SHP77 treated with DMSO at 0.1 percent for 48 hours (cell line): ENCODE measurements at places on chromosomes 3 and 15.

DNA sequence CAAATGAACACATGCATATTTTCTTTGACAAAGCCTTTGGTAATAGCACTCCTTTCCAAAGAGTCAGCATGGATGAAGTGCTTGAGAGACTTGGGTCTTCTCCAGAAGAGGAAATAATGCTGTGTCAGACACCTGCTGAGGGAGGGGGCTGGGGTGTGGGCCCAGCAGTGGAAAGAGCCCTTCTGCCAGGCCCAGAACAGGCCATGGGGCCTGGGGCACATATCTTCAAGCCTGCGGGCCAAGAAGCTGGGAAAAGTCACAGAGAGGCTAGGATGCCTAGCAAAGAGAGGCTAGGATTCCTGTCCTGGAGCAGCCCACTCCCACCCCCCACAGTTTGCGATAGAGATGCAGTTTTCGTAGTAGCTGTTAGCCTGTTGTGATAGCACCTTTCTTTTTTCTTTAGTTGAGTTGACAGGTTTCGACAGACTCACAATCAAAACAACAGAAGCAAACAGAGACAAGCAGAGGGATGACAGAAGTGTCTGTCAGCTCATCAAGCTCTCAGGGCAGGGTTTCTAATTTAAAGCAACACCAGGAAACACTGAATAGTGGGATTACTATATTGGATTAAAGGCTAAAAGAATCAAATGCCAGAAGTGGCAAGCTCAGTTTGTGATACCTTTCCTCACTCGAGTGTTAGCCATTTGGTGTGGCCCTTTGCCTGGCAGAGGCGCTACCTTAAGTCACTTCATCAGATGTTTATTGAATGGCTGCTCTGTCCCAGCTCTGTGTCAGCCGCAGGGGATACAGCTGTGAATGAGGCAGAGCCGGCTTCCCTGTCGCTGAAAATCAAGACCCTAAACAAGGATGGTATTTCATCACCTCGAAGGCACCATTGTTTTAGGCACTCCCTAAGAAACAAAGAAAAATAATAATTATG, 19.0 kb downstream of the CMTM7 start:
- no peak for DNase-seq

GRCh38 chr15:90075420-90076289, 26.6 kb downstream of the IDH2 start:
- DNase-seq: no peak

DNA sequence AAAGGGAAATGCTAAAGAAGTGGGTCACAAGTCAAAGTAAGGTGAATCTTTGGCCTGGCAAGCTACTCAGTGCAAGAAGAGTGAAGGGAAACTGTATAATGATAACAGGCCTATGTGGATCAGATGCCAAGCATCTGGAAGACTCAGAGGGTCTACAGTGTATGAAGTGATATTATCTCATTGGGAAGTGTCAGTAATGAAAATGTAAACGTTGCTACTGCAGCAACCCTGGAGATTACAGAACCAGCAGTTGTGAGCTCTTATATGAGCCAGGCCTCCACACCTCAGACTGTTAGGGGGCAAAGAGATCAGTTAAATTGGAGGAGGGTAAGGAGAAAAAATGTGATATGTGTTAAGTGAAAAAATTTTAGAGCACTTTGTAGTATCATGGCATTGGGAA, 195.4 kb upstream of the DPH6 start:
- no peak for DNase-seq

DNA sequence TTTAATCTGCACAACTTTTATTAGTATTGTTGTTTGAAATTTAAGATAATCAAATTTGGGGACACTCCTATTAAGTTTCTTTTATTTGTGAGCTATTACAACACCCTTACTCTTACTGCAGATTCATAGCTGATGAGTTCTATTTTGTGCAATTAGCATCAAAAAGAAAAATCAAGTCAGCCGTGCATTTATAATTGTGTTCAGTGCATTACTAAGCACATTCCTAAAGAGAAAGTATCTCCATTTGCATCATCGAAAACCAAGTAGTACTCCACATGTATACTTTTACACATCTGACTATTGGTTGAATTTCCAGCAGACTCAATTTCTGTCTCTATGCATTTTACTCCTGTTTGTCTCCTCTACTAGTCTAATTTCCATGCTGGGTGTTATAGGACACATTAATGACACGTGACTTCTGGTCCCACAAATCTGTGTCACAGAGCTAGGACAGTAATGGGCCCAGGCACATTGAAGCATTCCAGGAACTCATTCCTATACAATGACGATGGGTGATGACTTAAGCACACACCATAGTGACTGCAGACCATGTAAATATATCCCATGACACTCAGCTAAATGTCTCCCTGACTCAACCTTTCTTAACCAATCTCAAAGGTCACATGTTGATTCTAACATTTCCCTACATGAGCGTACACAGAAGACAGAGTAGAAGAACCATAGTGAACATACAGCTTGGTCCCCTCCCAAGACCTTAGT, 477.5 kb downstream of the LPP start:
- no peak for DNase-seq
